ENCODE measurements at places on chromosomes 2 and 18. TPM values are rescaled to one million over a fixed set of nuclear protein-coding genes. Genes with fewer than 3 reads are reported as not detected.

DNA sequence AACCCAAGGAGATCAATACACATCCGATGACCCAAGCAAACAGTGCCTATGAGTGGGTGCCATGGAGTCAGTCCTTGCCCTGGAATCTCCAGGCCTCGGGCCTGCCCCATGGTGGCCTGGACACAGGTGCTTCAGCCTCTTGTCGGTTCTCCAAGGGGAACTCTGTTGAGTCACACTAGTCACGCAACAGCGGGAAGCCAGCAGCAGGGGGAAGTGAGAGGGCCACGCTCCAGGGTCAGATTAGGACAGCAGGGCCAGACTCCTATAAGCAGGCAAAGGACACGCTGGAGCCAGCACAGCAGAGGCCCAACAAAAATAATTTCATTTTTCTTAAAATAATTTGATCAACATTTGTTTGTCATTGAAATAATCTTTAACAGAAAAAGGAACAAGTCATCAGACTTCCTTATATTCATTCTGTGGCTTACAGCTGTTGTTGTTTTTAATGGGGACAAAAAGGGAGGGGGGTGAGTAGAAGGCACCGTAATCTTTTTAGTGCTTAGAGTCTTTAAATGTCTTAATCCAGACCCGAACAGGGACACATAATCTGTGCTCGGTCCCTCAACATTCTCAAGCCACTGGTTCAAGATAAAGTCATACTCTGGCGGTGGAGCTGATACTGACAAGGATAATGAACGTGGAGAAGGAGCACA lies 16.4 kb upstream of the ARMC9 start:
- peak; percentile 91 for DNase-seq

DNA sequence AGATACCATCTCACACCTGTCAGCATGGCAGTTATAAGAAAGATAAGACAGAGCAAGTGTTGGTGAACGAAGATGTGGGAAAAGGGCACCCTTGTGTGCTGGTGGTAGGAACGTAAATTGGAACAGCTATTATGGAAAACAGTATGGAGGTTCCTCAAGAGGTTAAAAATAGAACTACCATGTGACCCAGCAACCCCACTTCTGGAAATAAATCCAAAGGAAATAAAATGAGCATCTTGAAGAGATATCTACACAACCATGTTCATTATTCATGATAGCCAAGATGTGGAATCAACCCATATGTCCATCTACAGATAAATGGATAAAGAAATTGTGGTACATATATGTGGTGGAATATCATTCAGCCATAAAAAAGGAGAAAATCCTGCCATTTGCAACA lies 26.9 kb downstream of the NGEF start:
- no peak for DNase-seq

- DNase-seq: no peak
Observed at GRCh38 chr2:172977270-172978062, 98.2 kb upstream of the MAP3K20 start.

- DNase-seq: no peak
Observed at GRCh38 chr2:317501-318424, 29.9 kb upstream of the ALKAL2 start.

DNA sequence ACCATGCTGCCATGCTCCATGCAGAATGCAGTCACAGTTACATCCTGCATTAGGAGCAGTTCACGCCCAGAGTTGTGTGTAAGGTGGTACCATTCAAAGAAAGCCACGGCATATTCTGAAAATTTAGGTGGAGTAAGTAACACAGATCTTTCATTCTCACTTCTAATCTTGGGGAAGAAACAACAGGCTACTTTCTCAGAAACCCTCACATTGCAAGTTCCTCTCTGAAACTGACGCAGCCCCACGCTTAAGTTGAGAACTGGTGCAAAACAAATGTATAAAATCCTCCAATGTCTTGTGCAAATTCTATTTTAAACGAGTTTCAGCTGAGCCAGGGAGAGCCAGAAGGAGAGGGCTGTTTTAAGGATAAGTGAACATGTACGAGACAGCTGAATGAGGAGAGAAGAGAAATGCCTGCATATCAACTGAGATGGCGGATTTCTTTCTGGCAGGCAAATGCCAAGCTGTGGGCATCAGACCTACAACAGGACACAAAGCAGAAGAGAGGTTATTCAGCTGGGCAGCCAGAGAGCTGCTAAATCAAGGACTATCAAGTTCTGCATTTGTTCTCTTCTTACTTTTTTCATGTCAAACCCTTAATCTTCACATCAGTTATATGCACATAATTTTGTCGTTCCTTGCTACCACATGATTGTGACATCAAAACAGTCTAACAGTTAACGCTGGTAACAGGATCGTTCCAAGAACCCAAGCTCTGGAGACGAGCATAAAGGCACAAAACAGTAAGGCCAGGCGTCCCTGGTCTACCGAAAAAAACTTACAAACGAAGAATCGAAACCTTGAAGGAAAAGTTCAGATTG lies 6.4 kb downstream of the ARL4C start:
- DNase-seq: no peak

- DNase-seq: no peak
Observed at GRCh38 chr2:49154140-49154539, at the start of gene FSHR. Gene FSHR (minus strand): TSS chr2:49154515. CDS start chr2:49154417, 98 bp downstream.

DNA sequence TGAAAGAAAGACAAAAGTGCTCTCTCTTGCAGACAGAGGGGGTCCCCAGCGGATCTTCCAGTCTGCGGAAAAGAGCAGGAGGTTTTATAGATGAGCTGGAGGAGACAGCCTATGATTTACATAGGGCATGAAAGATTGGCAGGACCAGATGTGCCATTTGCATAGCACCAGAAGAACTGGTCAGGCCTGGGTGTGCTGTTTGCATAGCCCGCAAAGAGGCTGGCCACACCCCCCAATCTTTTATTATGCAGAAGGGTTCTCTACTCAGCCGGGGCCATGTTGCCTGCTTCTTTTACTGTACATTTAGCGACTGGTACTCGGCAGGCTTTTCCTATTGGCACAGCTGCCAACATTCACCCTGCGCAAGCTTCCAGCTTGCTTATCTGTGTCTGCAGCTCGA lies 317.6 kb downstream of the GALR1 start:
- DNase-seq: no peak

- no peak for DNase-seq
Observed at GRCh38 chr2:149720615-149721014, 133.0 kb upstream of the MMADHC start.

GRCh38 chr18:76444446-76445105 lies 50.5 kb downstream of the ZNF516 start:
- no peak for DNase-seq

DES gene
- not detected for total RNA-seq

MYO3B gene
- total RNA-seq: not detected

PSMA8 gene
- not detected for total RNA-seq

CDC42EP3 gene
- total RNA-seq: 40.2 TPM

SERPINB12 gene
- total RNA-seq: not detected

TFCP2L1 gene
- total RNA-seq: not detected

SLC25A52 gene
- not detected for total RNA-seq
